ENCODE measurements at places on chromosomes 11 and 22.
A peak's percentile ranks its signal among the peaks of the same experiment; 100 is the strongest.

DNA sequence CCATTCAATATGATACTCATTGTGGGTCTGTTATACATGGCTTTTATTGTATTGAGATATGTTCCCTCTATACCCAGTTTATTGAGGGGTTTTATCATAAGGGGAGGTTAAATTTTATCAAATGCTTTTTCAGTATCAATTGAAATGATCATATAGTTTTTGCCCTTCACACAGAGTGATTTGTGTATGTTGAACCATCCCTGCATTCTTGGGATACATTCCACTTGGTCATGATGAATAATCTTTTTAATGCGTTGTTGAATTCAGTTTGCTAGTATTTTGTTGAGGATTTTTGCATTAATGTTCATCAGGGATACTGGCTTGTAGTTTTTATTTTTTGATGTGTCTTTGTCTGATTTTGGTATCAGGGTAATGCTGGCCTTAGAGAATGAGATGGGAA, 98.0 kb downstream of the ATG16L2 start:
- DNase-seq, result no peak

DNA sequence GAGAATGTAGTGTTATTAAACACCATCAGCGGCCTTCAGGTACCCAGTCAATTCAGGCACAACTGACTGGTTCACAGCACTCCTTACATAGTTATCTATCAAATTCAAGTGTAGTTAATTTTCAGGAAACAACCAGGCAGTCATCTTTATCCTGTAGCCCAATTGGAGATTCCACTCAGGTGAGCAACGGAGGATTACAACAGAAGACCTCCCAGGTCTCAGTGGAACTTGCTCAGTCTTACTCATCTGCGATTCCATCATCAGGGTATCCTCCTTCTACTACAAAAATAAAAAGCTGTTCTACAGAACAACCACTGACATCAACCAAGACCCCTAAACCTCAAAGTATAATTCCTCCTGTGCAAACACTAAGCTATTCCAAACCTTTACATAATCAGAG, 39.6 kb downstream of the QSER1 start:
- no peak for DNase-seq

GRCh38 chr22:37657590-37658132, 862 bp upstream of the PDXP start:
- DNase-seq, result no peak

DNA sequence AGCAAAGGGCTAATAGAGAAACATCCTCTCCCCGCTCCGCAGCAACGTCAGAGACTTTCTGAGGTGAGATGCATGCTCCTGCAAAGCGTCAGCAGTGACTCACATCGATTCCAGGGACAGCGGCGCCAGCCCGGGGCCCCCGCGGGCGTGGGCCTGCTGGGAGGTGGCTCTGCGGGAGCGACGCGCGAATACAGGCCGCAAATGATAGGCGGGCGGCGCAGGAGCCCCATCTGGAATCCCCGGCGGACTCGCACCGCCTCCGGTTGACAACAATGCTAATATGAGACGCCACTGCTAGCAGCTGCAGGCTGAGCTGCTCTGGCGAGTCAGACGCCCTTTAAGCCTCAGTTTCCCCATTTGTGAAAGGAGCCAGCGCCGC, 557 bp downstream of the RANGAP1 start:
- DNase-seq, result peak; percentile 44

GRCh38 chr11:109819410-109819809, 273.8 kb upstream of the ZC3H12C start:
- no peak for DNase-seq

- no peak for DNase-seq
These were observed 94.9 kb downstream of the TBC1D22A start for GRCh38 chr22:46857142-46857884.

- peak; percentile 17 for DNase-seq
These were observed 1310.3 kb downstream of the TBC1D22A start for GRCh38 chr22:48072777-48073176.

GRCh38 chr22:24002272-24002671, 3.0 kb downstream of the GSTT4 start:
- DNase-seq, result no peak

DNA sequence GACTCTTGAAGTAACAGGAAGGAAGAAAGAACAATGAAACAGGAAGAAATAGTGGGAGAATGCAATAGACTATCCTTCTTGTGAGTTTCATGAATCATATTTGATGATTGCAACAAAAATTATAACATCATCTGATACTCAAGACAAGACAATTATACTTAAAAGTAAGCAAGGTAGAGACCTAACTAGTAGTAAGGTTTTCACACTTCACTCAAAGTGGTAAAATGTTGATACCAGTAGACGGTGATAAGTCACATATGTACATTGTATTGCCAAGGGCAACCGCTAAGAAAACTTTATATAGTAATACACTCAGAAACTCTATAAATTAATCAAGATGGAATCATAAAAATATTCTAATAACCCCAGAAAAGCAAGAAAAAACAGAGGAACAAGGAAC, 107.8 kb downstream of the CYP2R1 start:
- no peak for DNase-seq

- no peak for DNase-seq
These were observed 7.7 kb upstream of the PLET1 start for GRCh38 chr11:112268406-112268805.

DNA sequence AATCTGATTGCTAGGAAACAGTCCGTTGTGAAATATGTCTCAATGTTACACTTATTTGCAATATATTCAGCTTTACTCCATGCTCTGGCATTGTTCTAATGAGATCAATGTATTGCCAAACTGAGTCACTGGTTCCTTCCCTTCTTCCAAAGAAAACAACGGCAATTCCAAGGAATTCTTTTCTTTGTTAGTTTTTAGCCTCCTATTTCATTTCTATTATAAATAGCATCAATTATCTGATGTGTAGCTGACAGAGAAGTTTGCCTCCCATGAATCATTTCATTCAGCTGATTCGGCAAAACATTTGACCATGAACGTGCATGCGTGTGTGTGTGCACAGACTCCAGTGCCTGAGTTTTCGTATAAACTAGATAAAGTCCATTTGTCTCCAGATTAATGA, 346.8 kb downstream of the ETS1 start:
- no peak for DNase-seq

DNA sequence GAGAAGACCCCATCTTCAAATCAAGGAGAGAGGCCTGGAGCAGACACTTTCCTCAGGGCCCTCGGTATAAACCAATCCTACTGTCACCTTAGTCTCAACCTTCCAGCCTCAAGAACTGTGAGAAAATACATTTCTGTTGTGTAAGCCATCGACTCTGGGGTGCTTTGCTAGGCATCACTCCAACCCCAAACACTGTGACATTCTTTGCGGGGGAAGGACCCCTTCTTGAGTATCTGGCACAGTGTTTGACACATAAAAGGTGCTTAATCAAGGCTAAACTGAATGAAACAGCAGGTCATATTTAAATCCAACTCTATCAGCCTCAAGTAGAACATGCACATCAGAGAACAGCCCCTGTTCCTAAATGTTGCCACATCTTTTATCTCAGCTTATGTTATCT, 558.1 kb downstream of the INSC start:
- DNase-seq, result no peak

DNA sequence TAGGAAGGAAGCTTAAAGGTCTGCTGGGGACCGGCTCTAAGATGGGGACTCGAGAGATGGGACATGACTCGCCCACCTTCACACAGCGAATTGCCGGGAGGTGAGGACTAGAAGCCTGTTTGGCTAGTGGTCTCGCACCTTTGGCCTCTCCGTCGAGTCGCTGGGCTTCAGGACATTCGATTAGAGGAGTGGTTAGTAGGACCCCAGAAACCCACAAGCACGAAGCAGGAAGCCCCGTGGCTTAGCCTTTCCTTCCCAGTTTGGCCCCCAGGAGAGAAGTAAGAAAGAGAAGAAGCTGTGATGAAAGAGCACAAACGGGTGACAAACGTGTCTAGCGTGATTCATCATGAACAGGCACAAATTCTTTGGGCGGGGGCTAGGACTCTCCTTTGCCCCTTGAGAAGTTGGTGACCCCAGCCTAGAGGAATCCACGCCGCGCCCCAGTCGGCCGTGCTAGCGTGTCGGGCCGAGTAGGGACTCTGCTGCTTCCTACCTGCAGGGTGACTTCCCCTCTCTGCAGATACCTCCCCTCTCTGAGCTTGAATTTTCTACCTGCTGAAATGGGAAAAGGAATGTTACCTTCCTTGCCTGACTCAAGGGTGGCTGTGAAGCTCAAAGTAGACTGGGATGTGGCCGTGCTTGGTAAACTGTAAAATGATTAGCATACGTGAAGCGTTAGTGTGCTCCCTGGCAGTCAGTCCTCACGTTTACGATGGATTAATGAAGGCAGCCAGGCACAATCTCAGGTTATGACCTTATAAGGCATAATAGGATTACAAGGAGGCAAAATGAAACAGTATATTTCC, 1.1 kb upstream of the ADM start:
- peak; percentile 45 for DNase-seq

DNA sequence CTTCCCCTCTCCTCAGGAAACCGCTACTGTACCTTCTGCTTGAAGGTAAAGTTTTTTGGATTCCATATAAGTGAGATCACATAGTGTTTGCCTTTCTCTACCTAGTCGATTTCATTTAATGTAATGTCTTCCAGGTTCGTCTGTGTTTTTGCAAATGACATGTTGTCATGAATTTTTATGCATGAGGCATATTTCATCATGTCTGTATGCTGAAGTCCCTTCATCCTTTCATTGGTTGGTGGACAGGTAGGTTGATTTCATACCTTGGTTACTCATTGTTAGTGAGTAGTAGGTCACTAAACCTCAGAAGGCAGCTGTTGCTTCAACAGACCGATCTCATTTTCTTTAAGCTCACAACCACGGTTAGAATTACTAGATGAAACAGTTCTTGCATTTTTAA, 60.3 kb downstream of the LRRC74B start:
- DNase-seq, result no peak

- DNase-seq, result no peak
These were observed 356.2 kb downstream of the GRM5 start for GRCh38 chr11:88709567-88709966.

DNA sequence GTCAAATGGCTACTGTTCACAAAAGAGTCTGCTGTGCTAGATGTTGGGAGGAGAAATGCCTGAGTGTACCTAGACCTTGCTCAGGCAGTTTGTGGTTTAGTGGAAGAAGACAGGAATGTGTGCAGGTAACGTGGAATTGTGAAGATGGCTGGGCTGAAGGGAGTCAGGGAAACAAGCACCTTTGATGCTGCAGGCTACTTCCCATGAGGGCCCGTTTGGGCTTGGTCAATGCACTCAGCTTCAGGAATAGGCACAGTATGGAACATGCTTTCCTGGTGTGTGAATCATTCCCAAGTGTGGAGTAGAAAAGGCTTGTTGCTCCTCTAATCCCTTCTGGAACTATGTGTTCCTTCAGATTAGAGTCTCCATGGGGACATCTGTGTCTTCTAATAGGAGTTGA, 318.3 kb upstream of the MTNR1B start:
- no peak for DNase-seq

- peak; percentile 58 for DNase-seq
These were observed 12.3 kb upstream of the ASPHD2 start for GRCh38 chr22:26416670-26417276.

- DNase-seq, result no peak
These were observed 189.0 kb upstream of the ANO3 start for GRCh38 chr11:26142891-26143290.

DNA sequence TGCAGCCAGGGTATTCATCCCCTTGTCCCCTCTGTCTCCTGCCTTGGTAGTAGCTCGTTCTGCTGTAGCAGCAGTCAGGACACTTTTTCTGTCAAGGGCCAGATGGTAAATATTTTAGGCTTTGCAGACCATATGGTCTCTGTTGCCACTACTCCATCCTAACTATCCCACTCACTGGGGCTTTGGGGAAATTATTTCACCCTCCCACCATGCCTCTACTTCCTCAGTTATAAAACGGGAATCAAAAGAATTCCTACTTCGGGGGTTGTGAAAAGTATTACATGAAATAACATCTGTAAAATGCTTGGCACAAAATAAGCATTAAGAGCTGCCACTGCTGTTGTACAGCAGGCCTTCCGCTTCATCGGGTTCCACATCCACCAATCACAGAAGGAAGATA, 89.9 kb upstream of the LDLRAD3 start:
- DNase-seq, result no peak

DNA sequence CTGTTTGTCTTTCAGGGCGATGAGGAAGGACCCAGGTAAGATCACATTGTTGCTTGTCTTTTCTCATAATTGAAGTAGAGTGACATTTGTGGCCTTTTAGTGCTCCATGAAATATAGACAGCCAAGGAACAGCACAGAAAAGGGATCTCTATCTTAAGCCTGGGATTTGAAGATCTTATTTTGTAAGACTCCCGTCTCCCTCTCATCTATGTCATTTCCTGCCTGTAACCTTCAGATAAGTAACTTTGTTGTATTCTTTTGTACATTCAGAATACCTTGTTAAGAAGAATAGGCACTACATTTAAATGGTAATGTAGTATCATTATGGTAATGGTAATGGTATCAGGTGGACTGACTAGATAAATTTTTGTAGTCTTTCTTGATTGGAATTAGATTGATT, 72.8 kb downstream of the TRIM44 start:
- no peak for DNase-seq

DNA sequence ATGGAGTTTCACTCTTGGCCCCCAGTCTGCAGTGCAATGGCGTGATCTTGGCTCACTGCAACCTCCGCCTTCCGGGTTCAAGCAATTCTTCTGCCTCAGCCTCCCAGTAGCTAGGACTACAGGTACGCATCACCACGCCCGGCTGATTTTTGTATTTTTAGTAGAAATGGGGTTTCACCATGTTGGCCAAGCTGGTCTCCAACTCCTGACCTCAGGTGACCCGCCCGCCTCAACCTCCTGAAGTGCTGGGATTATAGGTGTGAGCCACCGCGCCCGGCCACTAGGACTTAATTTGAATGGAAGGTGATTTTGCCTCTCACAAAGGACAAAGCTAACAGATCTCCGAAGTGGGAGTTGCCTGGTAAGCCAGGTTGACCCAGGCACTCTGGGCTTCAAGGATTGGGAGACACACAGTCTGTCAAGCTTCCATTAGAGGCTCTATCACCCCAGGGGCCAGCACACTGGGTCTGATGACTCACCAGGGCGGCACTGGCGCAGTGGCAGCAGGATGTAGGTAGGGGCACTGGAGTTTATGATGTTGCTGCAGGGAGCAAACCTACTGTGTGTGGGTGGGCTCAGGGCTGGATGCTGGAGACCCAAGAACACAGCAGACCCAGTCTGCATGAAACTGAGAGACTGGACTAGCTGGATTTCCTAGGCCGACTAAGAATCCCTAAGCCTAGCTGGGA, 17.8 kb upstream of the KCTD14 start:
- DNase-seq, result no peak

DNA sequence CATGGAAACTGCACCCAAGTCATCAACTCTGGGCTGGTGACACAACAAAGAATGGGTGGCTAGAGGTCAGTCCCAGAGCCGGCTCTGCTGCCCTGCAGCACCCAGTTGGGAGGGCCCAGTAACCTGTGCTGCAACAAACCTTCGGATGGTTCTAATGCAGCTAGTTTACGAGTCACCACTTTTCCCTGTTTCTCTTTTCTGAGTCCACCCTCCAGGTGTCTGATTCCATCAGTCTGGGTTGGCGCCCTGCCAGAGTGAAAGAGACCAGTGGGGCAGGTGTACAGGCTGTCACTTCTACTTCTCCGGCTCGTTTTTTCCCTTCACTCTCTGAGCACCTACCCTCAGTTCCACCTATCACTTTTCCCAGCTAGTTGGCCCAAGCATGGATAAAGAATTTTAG, 572.9 kb downstream of the NTM start:
- no peak for DNase-seq
